Uterus (tissue), 4 donors: ENCODE measurements at places on chromosomes 16 and 17. TPM values are rescaled to one million over a fixed set of nuclear protein-coding genes. Genes with fewer than 3 reads are reported as not detected.

The SNN gene
- total RNA-seq: 19.1 TPM

The CCL7 gene
- not detected for total RNA-seq

The ABCC6 gene
- not detected for total RNA-seq

The TBC1D3D gene
- not detected for total RNA-seq

The ATP1B2 gene
- total RNA-seq: 6.6 TPM
